Colonic mucosa (tissue), 4 donors: ENCODE measurements at places on chromosomes 4 and X.
A peak's percentile ranks its signal among the peaks of the same experiment; 100 is the strongest.

DNA sequence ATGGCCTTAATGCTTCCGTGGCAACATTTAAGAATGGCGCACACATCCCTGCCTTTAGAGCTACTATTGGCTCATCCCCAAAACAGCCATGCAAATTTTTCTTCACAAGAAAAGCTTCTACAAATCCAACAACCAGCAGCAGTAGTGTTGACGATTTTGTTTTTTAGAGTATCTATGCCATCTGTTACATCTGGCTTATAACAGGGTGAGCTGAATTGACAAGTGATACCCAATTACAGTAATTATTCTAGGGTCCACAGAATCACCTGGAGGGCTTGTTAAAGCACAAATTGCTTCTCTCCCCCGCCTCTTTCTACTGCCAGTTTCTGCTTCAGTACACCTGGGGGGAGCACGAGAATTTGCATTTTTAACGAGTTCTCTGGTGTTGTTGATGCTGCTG is 34.1 kb downstream of the DCHS2 start:
- DNase-seq = no peak

DNA sequence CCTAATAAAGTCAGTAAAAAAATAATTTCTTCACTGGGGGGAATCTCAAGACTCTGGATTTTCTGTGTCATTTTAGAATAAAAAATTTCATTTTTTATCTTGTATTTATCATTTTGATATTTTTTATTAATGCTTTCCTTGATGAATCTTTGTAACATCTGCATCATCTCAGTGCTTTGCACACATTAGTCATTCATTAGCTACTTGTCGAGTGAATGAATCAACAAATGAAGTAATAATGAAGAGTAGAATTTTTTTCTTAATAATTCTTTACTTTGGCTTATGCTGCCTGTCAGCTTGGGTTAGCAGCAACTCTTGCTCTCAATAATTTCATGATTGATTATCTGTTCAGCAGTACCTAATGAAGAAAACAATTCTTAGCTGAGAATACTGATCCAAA is 530.8 kb downstream of the GRXCR1 start:
- DNase-seq = no peak

- DNase-seq = no peak
These were observed 39.9 kb upstream of the VAMP7 start for GRCh38 chrX:155841232-155841631.

- DNase-seq = no peak
These were observed 112.3 kb upstream of the BCOR start for GRCh38 chrX:40209951-40210617.

- no peak for DNase-seq
These were observed 1.6 kb downstream of the GRIA3 start for GRCh38 chrX:123185721-123186120.

DNA sequence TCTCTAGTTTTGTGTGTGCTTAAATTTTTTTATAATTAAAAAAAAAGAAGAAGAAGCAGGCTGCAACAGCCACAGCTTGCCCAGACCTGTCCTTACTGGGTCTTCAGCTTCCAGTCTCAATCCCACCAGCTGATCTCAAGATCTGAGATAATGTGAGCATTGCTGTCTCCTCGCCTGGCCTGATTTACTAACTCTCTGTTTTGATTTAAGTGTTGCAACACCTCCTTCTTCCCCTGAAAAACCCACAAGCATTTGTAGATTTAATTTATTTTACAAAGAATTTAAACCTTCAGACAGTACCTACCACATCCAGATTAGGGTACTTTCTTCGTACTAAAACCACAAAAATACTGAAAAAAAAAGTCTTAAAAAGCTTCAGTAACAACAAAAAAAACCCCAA is 38.0 kb downstream of the FAM241A start:
- DNase-seq = no peak

DNA sequence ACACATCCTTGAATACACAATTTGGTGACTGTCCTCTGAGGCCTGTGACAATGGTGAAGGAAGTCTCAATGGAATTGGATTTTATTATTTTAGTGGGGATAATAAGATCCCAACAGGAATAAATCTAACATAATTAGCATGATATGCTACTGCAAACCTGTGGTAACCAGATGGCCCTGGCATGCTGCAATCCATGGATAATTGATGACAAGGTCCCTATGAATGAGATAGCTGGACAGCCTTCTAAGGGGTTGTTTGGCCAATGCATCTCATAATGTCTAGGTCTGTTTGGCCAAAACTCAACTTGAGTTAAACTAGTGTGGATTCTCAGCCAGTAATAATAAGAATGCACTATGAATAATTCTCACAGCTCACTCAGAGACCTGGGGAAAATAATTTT is 145.3 kb upstream of the GALNTL6 start:
- DNase-seq = no peak

GRCh38 chr4:72352711-72353110 is 216.3 kb downstream of the ADAMTS3 start:
- no peak for DNase-seq

DNA sequence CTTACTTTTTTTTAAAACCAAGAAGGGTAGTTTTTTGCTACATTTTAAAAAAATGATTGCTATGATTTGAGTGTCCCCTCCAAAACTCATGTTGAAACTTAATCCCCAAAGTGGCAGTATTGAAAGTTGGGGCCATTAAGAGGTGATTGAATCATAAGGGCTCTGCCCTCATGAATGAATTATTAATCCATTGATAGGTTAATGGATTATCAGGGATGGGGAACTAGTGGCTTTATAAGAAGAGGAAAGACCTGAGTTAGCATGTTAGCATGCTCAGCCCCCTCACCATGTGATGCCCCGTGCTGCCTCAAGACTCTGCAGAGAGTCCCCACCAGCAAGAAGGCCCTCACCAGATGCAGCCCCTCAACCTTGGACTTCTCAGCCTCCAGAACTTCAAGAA is 31.0 kb downstream of the SMIM43 start:
- no peak for DNase-seq

- DNase-seq = peak; percentile 80
These were observed 169.3 kb downstream of the GC start for GRCh38 chr4:71614621-71615020.
